Stimulated activated CD4-positive, alpha-beta T cell treated with anti-CD3 and anti-CD28 coated beads, TNF-alpha, amount 100 ng/mL, for 1 hour (primary cell): ENCODE measurements at places on chromosomes 13 and 19.

- DNase-seq: peak; percentile 93
Observed at GRCh38 chr13:50124536-50125303, 109.5 kb downstream of the KCNRG start.

DNA sequence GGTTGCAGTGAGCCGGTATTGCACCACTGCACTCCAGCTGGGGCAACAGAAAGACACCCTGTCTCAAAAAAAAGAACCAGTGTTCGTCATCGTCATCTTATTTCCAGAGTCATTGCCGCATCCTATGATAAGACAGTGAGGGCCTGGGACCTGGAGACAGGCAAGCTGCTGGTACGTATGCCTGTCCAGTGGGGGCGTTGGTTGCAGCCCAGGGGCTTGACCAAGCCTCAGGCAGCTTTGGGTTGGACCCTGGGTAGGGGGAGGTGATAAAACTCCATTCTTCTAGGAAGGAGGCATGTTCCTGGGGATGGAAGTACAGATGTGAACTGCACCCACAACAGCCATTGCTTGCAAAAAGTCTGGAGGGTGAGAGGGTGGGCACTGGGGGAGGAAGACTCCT is 15.6 kb downstream of the WDR88 start:
- DNase-seq: no peak

DNA sequence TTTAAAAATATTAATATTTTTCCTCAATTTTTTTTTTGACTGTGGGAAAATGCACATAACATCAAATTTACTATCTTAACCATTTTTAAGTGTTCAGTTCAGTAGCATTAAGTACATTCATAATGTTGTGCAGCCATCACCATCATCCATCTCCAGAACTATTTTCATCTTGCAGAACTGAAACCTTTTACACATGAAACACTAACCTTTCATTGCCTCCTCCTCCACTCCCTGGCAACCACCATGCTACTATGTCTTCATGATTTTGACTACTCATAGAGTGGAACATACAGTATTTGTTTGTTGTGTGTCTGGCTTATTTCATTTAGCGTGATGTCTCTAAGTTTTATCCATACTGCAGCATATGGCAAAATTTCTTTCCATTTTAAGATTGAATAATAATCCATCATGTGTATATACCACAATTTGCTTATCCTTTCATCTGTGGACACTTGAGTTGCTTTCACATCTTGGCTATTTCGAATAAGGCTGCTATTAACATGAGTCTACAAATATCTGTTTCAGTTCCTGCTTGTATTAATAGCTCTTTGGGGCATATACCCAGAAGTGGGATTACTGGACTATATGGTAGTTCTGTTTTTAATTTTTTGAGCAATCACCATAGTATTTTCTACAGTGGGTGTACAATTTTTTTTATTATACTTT is 376.4 kb downstream of the MTUS2 start:
- no peak for DNase-seq

DNA sequence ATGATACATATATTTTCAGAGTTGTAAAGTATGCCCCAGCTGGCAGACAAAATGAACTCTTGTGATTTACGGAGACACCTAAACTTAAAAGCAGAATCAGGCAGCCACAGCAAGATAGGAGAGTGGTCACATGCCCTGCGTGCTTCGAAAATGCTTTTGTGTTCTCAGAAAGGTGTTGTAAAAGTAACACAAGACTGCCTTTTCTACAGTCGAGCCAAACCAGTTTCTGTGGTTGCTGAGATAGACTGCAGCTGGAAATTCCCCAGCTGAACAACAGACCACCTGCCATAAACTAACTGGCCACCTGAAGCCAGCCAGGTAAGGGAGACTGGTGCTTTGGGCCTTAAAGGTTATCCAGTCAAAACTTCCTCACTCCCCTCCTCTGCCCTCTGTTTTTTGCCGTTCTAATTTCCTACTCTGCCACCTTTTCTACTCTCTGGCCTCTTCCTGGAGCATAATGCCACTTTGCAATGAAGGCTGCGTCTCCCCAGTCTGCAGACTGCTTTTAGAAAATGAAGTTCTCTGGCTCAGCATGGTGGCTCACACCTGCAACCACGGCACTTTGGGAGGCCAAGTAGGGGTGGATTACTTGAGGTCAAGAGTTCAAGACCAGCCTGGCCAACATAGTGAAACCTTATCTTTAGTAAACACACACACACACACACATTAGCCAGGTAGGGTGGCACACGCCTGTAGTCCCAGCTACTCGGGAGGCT is 381.2 kb upstream of the SLITRK1 start:
- DNase-seq: no peak

DNA sequence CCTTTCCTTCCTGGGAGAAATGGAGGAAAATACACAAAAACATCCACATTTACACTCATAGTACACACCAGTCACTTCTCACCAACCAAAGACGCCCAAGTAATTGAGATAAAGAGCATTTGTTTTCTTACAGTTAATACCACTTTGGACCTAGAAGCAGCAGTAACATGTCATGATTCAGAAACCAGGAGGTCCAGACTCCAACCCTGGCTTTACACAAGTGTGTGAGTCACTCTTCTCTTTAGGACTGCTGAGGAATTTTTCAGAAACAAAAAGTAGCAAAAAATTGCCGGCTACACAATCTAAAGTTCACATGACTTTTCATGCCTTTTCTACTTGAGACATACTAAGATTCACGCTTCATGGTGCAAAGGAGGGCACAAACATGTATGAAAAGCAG is 42.1 kb downstream of the TUBGCP3 start:
- DNase-seq: no peak

GRCh38 chr19:42330241-42330711 is 4.8 kb downstream of the MEGF8 start:
- no peak for DNase-seq

GRCh38 chr19:46391296-46392251 is 21.8 kb downstream of the CCDC8 start:
- DNase-seq: no peak

DNA sequence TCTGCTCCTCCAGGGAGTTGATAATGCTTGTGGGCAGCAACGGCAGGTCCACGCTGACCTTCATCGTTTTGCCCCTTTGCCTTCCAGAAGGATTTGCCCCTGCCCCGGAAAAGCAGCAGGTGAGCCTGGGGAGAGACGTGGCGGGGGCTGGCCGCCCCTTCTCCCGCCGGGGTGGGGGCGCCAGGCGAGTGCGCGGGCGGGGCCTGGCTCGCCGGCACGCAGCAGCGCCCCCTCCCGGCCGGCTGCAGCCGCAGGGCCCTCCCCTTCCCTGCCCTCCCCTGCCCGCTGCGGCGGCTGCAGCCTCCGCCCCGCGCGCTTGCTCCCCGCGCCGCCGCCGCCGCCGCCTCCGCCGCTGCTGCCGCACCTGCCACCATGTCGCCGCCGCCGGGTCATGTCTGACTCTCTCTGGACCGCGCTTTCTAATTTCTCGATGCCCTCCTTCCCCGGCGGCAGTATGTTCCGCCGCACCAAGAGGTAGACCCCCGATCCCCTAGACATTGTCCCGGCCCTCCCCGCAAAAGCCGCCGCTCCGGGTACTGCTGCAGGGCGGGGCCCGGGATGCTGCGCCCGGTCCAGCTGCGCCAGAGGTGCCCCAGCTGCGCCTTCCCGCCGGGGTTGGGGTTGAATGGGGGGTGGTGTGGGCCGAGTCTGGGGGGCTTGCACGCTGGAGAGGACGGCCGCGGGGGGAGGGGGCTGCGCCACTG is at the start of gene MAST1:
Gene MAST1, plus strand, starts transcription at position 334 of the 704 bp plus-strand sequence. Its CDS starts 58 bp downstream, at position 392.
- DNase-seq: no peak

- DNase-seq: no peak
Observed at GRCh38 chr13:76296751-76297150, 589.5 kb downstream of the KCTD12 start.

DNA sequence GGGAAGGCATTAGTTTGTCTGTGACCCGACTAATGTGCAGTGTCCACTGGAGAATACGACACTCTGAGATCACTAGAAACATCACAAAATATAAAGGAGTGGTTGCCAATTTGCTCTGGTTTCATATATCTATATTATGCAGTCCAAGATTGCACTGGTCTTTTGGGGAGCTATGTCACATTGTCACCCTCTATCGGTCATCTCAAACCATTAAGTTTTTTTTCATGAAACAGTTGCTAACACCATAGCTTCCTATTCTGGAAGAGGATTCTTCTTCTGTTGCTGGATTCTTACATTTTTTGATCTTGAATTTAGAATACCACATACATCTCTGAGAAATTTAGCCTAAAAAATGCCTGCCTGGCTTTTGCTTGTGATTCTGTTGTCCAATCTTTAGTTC is 168.6 kb downstream of the LACC1 start:
- no peak for DNase-seq

- no peak for DNase-seq
Observed at GRCh38 chr19:35011737-35012682, 11.9 kb downstream of the GRAMD1A start.

GRCh38 chr13:43516401-43516833 is 270.4 kb downstream of the ENOX1 start:
- no peak for DNase-seq

- no peak for DNase-seq
Observed at GRCh38 chr13:26406791-26407190, 150.7 kb upstream of the WASF3 start.

GRCh38 chr13:29498426-29499040 is 97.0 kb downstream of the SLC7A1 start:
- DNase-seq: no peak

DNA sequence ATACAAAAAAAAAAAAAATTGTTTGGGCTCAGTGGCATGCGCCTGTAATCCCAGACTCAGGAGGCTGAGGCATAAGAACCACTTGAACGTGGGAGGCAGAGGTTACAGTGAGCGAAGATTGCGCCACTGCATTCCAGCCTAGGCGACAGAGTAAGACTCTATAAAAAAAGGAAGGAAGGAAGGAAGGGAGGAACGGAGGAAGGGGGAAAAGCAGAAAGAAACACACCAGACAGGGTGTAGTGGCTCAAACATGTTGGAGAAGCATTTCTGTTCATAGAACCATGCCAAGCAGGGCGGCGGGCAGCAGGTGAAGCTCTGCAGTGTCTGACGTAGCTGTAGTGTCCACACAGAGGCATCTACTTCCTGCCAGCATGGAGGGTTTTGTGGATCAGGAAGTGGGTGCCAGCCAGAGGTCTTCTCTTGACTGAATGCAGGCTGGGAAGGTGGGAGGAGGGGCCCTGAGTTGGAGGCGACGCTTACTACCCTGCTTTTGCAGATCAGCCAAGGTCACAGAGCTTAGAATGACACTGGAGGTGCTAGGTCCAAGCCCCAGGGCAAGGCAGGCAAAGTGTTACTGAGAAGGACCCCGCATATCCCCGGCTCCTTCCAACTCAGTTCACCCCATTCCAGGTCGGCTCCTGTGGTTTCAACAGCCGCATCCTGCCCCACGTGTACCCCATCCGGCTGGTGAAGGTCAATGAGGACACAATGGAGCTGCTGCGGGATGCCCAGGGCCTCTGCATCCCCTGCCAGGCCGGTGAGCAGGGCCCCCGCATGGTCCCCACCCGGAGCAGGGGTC is 11.6 kb upstream of the PGLS start:
- no peak for DNase-seq

- DNase-seq: no peak
Observed at GRCh38 chr13:28012383-28012782, 23.9 kb upstream of the URAD start.
